HS-5 (cell line): ENCODE measurements at places on chromosomes 6 and 20.

GRCh38 chr20:39503902-39504709 is 542.0 kb downstream of the DHX35 start:
- DNase-seq = no peak

- no peak for DNase-seq
These were observed 102.3 kb upstream of the CDYL start for GRCh38 chr6:4673861-4674260.

GRCh38 chr20:8390037-8390433 is 258.0 kb downstream of the PLCB1 start:
- no peak for DNase-seq

DNA sequence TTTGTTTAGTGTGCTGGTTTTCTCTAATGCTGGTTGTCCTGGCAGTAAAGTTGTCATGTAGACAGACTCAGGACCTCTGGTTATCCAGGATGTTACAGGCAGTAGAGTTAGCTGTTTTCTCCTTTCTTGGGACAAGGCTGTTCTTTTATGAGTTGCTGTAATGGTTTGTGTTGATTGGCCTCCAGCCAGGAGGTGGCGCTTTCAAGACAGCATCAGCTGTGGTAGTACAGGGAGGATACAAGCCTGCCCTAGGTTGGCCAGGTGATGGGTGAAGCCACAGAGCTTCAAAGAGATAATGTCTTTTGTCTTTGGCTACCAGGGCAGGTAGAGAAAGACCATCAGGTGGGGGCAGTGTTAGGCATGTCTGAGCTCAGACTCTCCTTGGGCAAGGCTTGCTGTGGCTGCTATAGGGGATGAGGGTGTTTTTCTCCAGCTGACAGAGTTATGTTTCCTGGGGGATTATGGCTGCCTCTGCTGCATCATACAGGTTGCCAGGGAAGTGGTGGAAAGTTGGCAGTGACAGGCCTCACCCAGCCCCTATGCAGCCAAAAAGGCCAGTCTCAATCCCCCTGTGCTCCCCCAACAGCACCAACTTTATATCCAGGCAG is 127.2 kb upstream of the TAB2 start:
- DNase-seq = no peak

- DNase-seq = no peak
These were observed 49.7 kb downstream of the AKAP12 start for GRCh38 chr6:151289399-151290007.

DNA sequence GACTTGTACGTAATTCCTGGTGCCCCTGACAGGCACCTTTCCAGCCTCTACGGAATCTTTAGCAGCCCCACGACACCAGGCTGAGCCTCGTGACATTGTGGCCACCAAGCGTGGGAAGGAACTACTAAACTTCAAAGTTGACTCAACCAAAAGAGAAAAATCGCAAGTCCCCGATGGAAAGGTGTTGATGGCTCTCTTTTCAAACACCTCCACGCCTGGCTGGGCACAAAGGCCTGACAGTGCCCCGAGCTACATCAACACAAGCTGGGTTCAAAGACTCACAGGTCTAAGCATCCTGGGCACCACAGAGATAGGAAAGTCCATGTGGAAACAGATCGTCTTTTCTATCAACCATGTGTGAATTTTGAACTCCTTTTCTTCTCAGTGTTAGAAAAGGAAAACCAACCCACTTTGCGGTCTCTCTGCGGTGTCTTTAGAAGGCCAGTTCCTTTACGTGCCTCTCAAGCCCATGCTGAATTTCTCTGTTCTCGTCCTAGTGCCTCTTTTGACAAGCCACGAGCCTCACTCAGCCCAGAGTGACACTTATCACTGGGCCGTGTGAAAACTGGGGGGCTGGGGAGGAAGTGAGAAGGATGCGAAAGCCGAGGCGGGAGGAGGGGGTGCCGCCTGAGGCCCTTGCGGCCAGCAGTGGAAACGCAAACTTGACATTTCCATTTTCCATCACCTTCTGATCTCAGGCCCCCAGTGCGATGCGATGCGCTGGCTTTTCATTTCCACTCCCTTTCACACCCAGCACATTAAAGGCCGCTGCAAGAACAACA is 59.4 kb downstream of the GFOD1 start:
- no peak for DNase-seq

DNA sequence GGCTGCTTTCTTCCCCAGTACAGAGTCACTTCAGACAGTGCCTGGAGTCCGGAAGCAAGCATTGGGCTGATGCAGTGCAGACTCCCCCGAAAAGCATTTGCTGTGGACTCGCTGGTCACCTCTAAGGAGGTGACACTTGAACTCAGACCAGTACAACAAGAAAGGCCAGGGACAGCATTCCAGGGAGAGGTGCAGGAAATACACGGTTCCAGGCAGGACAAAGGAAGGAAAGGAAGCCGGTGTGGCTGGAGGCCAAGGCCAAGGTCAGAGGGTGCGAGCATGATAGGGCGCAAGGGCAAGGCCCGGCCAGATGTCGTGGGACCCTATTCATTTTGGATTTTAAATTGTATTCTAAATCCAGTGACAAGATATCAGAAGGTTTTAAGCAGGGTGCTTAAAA is 160.9 kb downstream of the ZMYND8 start:
- no peak for DNase-seq

DNA sequence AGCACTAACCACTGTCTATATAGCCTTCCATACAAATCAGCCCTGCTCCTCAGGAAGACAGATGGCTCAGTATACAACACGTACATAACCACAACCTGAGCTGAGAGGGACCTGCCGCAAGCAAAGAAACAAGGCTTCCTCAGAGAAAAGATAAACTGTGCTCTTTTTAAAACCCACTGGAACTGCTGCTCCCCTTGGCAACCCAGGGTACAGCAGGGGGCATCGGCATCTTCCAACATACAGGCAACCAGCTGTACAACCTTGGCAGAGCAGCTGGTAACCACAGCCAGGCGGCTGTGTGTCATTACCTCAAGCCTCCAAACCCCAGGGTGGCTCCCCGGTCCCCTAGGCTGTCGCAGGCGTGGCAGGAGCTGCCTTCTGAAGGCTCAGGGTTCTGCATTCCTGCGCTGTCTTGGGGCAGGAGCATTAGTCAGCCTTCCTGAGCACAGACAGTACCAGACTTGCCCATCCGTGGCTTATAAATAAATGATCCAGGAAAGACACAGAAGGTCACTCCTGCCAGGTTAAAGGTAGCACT is 249.5 kb downstream of the ADGRG6 start:
- no peak for DNase-seq

DNA sequence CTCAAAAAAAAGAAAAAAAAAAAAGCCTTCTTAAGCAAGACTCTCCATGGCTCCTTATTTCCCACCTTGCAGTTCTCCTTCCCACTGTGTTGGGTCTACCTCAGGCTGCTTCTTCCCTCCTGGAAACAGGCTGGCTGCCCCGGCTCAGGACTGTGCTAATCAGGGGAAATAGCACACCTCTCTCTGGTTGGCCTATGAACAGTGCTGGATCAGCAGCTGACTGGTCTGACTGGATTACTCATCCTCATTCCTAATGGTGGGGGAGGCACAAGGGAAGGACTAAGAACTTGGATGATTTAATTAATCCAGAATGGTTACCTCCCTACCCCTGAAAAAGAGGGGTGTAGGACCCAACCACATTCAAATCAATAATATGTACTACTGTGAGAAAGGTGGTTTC is 3.9 kb upstream of the SRSF3 start:
- no peak for DNase-seq

GRCh38 chr6:138869398-138869797 is 73.5 kb downstream of the ECT2L start:
- no peak for DNase-seq

DNA sequence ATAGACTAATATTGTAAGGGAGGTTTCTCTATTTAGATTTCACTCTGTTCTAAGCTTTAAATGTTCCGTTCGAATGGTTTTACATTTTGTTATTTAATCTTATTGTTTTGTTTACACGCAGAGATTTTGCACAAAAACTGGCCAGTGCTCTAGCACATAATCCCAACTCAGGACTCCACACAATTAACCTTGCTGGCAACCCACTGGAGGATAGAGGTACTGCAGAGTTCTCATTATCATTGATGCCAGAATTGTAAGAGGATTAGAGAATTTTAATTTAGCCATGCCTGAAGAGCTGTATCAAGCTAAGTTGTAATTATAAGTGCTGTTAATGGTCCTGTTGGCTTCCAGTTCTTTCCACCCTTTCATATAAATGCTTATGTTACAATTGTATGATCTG is 179.7 kb upstream of the SCGN start:
- DNase-seq = no peak

DNA sequence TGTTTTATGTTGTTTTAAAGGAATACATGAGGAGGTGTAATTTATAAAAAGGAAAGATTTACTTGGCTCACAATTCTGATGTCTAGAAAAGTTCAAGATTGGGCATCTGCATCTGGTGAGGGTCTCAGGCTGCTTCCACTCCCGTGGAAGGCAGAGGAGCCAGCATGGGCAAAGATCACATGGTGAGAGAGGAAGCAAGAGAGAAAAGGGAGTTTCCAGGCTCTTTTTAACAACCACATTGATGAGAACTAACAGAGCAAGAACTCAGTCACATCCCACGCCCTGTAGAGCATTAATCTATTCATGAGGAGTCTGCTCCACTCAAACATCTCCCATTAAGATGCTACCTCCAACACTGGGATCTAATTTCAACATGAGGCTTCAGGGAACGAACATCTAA is 1666.3 kb downstream of the HACE1 start:
- no peak for DNase-seq

DNA sequence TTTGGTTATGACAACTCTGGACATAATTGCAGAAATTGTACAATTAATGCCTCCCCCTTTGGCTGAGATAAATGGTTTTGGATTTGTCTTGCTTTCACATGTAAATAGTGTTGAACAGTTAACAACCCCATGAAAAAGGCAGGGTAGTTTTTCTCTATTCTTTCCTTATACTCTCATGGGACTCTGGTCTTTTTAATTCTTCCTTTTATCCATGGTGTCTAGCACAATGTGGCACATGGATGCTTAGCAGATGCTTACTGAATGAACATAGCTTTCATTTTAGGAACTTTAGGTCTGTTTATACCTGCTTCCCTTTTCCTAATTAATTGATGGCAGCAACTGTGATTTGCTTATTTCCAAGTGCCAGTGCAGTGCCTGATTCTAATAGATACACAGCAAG is 75.6 kb downstream of the NCOA3 start:
- DNase-seq = no peak

DNA sequence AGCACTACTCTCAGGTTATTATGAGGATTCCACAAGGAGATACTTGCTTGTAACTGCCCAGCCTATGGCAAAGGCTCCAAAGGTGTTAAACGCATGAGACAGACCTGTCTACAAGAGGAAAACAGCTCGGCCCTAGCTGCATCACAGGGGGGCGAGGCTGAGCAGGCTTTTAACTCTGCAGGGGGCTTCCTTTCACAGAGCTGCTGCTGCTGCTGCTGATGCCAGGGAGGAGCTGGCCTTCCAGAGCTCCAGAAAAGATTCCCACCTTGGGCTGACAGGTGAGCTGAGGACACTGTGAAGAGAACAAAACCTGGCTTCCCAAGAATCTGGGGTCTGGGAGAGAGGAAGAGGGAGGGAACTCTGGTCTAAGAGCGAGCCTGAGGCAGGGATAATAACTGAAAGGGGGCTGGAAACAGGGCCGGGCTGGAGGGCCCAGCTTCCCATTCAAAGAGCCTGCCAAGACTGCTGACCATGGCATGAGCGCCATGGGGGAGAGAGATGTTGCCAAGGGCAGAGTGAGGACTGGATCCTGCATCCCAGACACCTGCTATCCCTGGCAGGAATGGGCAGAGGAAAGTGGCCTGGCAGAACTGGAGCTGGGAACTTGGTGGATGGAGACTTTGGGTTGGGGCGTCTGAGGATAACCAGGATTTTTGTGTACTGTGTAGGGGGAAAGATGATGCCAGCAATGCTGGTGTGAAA is 211.1 kb upstream of the LRFN2 start:
- no peak for DNase-seq

GRCh38 chr20:17938871-17939619 is 29.5 kb downstream of the SNX5 start:
- DNase-seq = no peak

GRCh38 chr6:15585760-15586214 is 77.0 kb downstream of the DTNBP1 start:
- no peak for DNase-seq

- no peak for DNase-seq
These were observed 214.3 kb upstream of the CDYL start for GRCh38 chr6:4561773-4562400.

DNA sequence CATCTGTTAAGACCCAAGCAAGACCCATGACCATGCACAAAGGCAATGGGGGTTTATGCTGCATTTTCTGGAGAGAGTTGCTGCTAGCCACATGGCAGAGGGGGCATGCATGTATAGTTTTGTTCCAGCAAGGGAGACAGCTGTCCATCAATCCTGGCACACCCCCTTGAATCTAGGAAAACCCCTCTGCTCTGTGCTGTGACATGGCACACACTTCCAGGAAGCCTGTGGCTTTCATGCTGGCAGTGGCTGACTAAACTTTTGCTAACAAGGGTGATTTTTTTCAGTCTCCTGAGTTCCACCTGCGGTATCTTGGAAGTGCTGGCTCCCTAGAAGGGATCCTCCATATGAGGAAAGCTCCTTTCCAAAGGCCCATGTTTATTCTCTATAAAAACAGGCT is 9.1 kb upstream of the CST4 start:
- DNase-seq = no peak

GRCh38 chr20:20060234-20060998 is 8.1 kb downstream of the CFAP61 start:
- DNase-seq = no peak

GRCh38 chr6:85421181-85421580 is 28.7 kb upstream of the NT5E start:
- no peak for DNase-seq

DNA sequence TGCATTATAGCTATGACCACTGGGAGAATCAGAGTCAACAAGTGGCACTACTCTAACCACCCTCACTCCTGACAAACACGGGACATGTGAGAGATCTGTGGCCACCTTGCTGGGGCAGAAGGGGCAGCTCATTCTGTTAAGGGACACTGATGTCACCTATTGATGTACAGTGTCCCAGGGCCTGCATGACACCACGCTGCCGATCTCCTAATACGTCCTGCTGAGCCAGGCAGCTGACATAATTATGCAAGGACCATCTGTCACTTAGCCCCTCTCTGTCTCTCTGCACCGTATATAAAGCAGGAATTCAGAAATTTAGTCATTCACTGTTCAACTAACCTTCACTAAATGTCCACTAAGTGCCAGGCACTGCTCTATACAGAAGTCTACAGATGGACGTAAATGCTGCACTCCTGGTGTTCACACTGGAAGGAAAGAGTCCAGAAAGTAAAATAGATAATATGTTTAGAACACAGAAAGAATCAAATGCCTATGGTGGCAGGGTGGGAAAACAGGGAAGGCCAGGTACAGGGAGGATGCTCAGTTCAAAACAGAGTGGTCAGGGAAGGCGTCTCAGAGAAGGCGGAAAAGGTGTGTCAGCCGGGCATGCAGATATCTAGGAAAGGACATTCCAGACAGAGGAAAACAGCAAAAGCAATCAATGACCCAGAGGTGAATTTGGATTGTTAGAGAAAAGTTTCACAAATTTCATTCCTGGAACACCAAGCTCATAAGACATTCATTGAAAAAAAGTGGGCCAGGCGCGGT is 173.8 kb downstream of the ZNF217 start:
- no peak for DNase-seq
